ENCODE measurements at places on chromosomes 7 and 10.
A peak's percentile ranks its signal among the peaks of the same experiment; 100 is the strongest.

DNA sequence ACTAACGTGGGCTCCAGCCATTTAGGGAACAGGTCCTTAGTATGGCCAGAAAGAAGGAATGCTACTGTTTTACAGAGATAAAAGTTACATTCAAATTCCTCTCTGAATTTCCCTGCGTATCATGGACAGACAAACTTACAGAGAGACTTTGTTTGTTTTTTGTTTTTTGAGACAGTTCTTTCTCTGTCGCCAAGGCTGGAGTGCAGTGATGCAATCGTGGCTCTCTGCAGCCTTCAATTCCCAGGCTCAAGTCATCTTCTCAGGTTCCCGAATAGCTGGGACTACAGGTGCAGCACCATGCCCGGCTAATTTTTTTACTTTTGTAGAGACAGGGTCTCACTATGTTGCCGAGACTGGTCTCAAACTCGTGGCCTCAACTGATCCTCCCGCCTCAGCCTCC is 64.5 kb upstream of the MPP7 start:
- DNase-seq: no peak

GRCh38 chr10:126099366-126099765 is 203.0 kb downstream of the FANK1 start:
- DNase-seq: no peak

DNA sequence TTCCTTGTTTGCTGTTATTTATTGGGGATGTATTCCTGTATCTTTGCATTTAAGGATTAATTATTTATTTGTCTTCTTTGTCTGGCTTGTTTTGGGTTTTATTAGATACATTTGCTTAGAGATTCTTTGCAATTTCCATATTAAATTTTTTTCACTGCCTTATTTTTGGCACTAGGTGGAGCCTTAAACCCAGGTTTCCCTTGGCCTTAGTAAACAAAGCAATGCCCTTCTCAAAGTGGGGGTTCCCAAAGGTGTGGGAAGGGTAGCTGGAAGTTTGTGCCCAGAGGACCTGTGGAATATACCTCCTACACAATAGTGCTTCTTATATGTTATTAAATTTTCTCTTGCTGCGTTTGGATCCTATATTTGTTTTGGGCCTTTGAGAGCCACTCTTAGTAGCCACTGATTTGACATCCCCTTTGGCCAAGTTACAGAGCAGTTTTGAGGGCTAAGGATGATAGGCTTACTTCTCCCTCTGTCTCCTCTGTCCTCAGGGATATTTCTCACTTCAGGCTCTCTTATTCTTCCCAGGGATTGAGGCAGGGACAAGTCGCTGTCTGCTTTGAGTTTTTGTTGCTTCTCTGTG is 162.3 kb downstream of the ITGB1 start:
- DNase-seq: no peak

- no peak for DNase-seq
These were observed 245.4 kb downstream of the GRID1 start for GRCh38 chr10:86121200-86121599.

- DNase-seq: no peak
These were observed 2.3 kb downstream of the MACROH2A2 start for GRCh38 chr10:70054902-70055301.

- DNase-seq: peak; percentile 81
These were observed 739 bp downstream of the CASP7 start for GRCh38 chr10:113680190-113681111.

GRCh38 chr10:49756641-49757040 is 5.5 kb downstream of the OGDHL start:
- DNase-seq: no peak

DNA sequence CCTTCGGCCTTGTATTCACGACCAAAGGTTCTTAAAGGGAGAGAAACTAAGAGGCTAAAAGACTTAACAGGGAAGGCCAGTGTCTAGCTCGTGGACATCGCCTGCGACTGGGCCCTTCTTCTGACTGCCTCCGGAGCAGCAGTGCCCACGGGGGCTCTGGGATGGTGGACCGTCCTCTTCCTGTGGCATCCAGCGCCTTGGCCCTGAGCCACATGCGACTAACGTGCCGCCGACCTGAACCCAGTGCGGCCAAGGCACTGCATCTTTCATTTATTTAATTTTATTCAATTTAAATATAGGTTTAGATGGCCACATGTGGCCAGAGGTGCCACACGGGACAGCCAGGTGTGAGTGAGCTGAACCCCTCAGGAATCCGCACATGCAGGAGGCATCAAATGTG is 451.7 kb downstream of the PTPRN2 start:
- DNase-seq: no peak

DNA sequence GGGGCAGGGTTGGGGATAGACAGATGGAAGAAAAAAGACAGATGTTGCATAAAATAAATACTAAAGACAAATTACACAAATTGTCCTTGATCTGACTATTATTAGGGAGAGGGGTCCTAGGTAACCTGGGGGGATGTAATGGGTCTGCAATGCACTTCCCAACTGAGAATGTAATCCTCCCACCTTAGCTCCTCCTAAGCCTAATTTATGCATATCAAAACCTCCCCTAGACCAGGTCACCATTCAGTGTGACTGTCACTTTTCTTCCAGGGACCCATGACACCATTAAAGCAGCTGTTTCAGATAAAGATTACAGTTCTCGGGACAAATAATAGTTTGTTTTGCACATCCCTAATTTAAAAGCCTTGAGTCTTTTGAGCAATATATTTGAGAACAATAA is 133.9 kb upstream of the FEZF1 start:
- DNase-seq: no peak

DNA sequence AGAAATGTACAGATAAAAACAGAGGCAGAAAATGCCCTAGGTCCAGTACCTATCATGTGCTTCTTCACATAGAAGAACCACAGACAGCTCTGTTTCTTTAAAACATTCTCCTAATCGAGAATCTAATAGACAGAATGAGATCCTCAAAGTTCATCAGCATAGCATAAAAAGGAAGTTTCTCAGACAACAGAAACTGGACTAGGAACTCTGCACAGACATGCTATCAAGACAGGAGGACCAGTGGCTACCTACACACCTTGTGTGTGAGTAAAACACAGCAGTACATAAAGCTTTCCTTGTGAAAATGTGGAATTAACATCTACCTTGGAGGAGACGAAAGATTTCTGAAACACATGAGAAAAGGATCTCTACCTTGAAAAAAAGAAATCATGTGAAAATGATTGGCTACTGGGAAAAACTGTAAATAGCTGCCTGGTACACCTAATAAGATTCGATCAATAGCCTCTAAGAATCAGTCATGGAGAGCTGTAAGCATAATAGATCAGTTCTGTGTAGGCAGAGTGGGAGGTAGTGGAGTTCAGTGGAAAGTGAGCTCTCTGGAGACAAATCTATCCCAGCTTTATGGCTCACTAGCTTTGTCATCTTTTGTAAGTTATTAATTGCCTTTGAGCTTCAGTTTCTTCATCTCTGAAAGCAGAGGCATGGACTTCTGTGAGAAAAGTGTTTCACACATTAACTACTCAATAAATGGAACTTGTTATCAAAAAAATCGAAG is 26.7 kb downstream of the ELAPOR2 start:
- no peak for DNase-seq

DNA sequence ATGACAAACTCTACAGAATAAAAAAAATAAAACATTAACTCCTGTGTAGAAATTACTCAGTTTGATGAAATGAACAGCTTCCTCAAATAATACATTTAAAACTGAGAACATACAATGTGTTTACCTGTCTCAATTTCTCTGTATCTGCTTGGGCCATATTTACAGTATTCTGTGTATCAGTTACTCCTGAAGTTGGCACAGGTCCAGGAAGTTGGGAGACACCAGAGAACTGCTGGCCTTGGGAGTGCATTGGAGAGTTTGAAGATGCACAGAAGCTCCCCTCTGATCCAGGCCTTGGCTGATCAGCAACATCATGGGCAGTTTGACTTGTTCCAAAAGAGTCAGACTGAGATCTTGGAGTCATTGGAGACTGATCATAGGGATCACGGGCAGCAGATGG is 155.1 kb downstream of the GALNT11 start:
- DNase-seq: no peak

- no peak for DNase-seq
These were observed 54.1 kb upstream of the NCAPG2 start for GRCh38 chr7:158758586-158759244.

DNA sequence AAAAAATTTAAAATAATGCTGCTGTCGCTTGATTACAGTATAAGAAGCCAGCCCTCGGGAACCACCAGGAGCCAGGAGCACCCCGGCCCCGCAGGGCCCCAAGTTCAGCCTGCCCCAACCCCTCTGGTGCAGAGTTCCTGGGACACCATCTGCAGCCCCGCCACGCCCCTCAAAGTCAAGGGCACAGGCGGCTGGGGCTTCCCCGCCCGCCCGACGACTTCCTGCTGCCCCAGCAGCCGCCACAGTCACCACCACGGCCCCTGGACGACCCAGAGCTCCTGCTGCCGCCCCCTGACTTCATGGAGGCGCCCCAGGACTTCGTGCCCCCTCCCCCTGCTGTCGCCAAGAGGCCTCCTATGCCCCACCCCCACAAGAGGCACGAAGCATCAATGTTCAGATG is 103.6 kb upstream of the PDSS1 start:
- no peak for DNase-seq

DNA sequence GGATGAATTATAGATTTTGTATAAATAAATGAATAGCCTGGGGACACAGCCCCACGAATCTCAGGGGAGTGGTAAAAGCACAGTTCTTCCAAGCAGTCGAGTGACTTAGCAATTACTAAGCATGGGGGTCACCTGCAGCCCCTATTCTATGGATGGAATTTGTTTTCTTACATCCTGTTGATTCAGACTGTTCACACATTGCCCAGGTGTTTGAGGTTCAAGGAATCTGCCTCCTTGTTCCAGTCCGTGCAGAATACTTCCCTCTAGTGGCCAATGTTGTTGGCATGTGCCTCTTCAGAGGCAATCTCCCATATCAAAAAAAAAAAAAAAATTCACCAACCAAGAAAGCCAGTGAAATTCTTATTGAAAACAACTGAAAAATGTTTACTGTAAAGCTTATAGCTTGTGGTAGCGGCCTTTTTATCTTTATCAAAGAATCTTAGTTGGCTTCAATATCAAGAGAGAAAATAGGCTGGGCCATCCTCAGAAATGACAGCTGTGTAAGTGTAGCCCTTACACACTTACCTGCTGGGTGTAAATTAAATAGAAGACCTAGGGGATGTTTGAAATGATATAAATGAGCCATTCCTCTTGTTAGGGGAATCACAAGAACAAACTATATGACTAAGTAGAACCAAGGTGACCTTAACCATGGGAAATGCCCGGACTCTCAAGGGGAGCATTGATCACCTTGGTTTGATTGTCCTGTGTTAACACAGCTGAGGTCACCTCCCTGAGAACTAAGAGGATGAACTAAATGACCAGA is 7.8 kb downstream of the LIPM start:
- DNase-seq: peak; percentile 50

DNA sequence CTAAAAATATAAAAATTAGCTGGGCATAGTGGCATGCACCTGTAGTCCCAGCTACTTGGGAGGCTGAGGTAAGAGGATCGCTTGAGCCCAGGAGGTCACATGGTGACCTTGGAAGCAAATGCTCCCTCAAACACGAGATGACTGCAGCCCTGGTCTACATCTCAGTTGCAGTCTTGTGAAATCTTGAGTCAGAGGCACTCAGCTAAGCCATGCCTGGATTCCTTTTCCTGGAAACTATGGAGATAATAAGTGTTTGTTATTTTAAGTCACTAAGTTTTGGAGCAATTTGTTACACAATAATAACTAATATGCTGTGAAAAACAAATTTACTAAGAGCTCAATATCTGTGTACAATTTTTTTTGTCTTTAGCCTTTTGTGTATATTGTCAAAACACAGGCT is 284.3 kb upstream of the KAT6B start:
- no peak for DNase-seq

DNA sequence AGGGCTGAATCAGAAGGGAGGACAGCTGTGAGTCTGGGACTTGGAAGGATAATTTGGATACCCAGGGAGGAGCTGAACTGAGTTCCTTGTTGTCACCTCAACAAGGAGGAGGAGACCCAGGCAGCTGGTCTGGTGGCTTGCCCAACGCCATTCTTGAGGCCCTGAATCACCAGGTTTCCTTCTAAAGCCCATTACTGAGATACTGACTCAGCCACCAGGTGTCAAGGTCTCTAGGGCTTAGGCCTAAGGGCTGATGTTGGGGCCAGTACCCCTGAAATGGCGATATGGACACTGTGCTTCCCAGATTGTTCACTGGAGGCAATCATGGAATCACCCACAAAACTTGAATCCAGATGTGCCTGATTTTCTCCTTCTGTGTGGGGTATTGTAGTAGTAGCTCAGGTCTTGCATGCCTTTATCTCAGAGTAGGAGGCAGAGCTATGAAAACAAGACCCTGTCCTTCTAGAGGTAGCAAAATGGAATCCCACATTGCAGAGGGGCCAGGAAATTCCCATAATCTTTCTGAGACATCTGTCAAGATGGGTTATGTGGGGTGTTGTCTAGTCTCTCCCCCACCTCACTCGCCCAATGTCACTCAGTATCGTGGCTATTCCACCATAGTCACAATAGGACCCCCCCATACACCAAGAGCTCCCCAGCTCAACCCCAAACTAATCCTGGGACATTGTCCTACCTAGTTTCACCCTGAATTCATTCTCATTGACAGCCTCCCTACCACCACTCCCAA is 1.8 kb upstream of the ATG9B start:
- DNase-seq: no peak

DNA sequence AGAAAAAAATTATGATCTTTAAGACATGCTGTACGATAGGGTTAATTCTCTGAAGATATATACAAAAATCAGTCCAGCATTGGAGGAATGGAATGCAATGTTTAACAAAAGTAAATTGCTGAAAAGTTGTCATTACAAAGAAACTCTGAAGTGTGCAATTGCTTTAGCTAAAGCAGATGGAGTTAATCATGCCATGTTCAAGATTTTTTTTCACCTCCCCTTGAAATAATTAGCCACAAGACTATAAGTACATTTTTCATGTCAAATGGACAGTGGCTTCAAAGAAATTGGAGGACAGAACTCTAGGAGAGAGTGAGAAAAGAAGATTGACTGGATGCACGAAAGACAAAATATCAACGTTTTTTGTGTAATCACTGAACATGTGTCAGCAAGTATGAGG is 63.1 kb upstream of the MEOX2 start:
- no peak for DNase-seq

DNA sequence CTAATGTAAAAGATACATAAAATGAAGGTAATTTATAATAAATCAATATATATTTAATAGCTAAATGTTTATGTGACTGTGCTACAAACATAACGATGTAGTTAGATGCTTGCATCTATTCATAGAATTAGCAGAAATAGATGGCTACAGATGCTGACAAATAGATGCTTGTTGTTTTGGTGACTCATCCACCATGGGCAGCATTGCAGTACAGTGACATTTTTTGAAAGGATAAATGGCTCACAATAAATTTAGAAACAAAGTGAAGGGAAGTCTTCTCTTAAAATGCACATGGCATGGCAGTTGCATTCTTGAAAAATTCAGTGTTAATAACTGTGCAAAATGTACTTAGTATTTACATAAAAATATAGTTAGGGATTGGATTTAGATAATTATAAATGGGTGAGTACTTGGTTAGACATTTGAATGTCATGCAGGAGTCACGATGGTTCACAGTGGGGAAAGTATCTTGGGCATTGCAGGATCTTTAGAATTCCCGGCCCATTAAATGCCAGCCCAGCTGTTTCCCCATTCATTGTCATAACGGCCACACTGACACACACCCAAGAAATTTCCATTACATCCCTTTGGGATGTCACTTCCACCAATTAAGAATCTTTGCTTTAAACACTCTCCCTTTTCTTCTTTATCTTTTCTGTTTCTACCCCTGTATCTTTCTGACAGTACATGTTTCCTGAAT is 564.1 kb downstream of the ATRNL1 start:
- DNase-seq: no peak

- DNase-seq: no peak
These were observed 2.7 kb downstream of the SND1 start for GRCh38 chr7:127654404-127655394.
